ENCODE measurements at places on chromosomes 7 and 10.

DNA sequence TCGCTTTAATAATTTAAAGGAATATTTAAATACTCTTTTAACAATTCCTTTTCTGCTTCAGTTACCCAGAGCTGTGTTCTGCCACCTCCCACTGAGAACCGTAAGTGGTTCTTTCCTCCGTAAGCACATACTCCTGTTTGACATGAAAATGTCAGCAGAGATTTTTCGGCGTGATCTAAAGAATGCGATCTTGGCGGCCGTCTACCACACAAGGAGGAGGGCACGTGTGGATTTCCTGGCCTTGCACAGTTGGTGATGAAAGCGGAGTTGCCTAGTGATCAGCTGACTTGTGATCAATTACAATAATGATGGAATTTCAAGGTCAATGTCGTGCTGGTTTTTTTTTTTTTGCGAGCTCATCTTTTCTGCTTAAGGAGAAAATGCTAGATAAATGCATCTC, 35.6 kb upstream of the INSIG1 start:
- no peak for DNase-seq

- DNase-seq: no peak
Observed at GRCh38 chr7:130899638-130900401, 165.8 kb upstream of the KLF14 start.

DNA sequence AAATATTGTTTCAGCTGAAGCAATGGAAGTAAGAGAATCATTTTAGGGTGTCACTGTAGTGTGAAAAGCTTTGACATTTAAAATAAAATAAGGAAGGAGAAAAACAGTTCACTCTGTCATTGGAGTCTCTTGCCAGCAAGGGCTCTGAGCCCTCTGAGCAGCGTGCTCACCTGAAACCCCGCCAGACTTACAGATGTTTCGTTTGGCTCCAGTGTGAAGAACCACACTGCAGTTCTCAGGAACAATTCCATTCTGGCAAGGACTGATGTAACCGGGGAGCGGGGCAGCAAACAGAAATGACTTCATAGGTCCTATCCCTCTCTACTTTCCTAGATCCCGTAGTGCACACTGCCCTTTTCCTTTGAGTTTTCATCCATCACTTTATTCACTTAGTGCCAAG, 164.3 kb downstream of the CELF2 start:
- DNase-seq: no peak

GRCh38 chr7:34187798-34188307, 282.5 kb downstream of the BMPER start:
- DNase-seq: no peak

DNA sequence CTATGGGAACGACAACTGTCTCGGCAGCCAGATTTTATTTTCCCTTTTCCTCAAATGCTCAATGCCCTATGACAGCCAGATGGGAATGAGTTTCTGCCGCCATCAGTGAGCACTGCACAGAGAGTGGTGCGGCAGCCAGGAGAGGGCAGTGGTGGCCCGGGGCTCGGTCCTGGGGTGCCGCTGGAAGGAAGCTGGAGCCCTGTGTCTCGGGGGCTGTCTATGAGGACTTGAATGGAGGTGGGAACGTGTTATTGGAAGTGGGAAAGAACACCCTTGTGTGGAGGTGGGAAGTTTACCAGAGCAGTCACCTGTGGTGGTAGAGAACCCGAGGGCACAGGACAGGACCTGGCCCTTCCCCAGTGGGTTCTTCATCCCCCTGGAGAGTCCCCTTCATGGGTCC, 35.8 kb downstream of the JAKMIP3 start:
- DNase-seq: no peak

DNA sequence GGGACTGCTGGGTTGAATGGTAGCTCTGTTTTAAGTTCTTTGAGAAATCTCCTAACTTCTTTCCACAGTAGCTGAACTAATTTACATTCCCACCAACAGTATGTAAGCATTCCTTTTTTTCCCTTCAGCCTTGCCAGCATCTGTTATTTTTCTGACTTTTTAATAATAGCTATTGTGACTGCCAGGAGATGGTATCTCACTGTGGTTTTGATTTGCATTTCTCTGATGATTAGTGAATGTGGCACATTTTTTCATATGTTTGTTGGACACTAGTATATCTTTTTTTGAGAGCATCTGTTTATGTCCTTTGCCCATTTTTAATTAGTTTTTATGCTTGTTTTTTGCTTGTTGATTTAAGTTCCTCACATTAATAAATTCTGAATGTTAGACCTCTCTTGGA, 990.8 kb downstream of the GATA3 start:
- no peak for DNase-seq

DNA sequence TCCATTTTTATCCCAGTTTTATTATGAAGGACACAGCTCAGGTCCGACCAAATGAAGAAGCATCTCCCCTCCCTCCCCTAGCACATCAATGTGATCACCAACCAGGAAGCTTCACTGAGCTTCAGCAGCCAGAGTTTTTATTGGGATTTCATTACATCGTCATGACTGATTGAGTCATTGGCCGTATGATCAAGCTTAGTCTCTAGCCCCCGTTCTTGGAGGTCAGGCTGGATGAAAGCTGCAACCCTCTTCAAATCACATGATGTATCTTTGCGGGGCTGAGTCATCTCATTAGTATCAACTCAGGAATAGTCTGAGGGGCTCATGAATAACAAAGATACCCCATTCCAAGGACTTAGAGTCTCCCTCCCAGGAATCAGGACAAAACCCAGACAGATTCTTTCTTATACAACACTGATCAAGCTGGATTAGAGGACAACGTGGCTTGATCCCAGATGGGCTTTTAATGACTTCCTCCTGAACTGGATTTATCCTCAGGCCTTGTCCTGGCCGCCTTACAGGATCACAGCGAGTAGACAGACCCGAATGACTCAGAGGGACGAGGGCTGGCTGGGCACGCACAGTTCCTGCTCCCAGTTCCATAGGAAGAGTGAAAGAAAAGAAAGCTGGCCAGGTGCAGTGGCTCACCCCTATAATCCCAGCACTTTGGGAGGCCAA, 14.5 kb downstream of the LIMK1 start:
- DNase-seq: no peak

DNA sequence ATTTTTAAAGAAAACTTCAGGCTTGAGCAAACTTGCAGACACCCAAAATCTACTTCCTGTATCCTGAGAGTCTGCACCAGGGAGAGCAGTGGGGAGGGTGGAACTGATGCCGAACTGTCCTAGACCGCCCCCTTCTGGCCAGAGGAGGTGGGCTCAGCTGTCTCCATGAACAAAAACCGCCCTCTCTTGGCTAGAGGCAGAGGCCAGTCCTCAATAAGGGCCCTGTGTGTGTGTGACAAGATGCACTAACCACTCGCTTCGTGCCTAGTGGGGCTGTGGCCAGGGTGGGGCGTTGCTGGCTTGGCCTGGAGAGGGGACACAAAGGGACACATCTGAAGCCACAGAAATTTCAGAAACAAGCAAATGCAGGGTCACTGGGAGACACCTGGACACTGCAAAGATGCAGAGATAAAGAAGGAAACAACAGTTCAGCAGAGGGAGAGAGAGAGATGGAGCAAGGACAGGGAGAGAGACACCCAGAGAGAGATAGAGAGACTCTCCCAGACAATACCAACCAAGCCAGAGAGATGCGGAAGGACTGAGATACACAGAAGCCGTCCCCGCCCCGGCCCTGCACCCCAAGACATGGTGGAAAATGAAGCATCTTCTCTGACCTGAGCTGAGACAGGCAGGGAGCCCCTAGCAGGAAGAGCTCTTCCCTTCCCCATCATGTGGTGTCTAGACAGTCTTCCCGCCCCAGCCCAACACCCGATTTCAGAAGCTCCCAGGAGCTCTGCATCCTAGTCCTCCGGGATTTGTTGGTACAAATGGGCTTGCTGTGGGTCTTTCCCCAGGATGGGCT, 22.7 kb upstream of the FXYD4 start:
- DNase-seq: peak; percentile 80

GRCh38 chr7:36366005-36366717, 23.5 kb upstream of the ANLN start:
- DNase-seq: no peak

GRCh38 chr10:35194906-35195305, 68.3 kb downstream of the CREM start:
- DNase-seq: no peak

- no peak for DNase-seq
Observed at GRCh38 chr10:26809973-26810372, 50.8 kb downstream of the ABI1 start.

DNA sequence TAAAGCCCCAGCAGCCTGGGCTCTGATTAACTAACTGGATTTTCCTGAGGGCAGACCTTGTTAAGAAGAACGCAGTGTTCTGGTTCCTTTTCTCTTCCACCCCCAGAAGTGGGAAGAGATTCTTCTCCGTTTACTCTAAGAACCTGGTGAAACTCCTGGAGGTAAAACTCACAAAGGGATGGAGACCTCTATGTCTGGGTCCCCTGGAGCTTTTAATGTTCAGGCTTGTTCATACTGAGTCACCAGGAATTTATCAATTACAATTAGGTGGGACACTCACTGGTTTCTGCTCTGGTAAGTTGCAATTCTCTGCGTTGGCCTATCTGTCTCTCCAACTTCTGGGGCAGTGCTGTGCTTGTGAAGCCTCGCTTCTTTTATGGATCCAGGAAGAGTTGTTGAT, 73.3 kb upstream of the CACNB2 start:
- no peak for DNase-seq

GRCh38 chr10:105149371-105149891, 508.3 kb downstream of the SORCS3 start:
- DNase-seq: no peak

DNA sequence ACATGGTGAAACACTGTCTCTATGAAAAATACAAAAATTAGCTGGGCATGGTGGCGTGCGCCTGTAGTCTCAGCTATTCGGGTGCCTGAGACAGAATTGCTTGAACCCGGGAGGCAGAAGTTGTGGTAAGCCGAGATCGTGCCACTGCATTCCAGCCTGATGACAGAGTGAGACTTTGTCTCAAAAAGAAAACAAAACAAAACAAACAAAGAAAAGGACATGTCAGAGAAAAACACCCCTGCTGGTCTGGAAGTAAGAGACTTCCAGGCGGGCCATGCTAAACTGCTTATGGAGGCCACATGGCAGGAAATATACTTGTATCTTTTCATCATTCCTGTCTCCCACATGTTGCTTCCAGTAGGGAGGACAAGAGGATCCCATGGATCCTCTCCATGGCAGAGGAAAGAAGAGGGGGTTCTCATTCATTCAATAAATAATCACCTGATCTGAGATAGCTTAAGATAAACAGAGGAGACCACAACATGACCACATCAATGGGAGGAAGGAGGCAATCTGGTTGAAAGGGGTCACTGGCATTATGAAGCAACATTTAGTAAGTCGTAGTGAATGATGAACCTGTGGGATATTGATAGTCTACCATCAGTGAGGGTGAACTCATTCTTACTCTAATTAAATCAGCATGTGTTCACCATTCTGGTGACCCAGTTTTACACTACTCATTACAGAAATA, 60.5 kb upstream of the ZNF138 start:
- DNase-seq: no peak

- DNase-seq: no peak
Observed at GRCh38 chr10:130242513-130242912, 106.3 kb downstream of the GLRX3 start.

- no peak for DNase-seq
Observed at GRCh38 chr10:4527281-4527970, 298.6 kb upstream of the AKR1E2 start.

DNA sequence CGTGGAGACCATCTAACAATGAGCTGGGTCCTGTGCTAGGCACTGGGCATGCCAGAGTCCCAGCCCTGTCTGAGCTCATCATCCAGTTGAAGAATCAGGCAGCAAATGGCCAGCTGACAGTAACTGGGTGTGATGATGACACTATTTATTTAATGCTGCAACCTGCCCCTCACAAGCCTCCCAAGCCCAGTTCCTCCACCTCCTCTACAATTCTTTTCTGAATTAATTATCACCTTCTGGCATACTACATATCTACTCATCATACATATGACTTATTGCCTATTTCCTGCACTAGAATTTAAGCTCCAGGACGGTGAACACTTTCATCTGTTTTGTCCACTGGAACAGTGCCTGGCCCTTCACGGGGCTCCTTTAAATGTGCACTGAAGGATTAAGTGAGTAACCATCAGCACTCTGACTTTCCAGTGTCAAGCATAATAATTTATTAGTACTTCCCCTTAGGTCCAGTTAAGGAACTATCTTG, 96.7 kb upstream of the LAMB4 start:
- DNase-seq: no peak

- DNase-seq: no peak
Observed at GRCh38 chr7:136061433-136061832, 84.3 kb upstream of the MTPN start.

- DNase-seq: no peak
Observed at GRCh38 chr10:113503930-113504329, 48.9 kb upstream of the HABP2 start.

- DNase-seq: no peak
Observed at GRCh38 chr7:143419880-143420279, 11.2 kb upstream of the EPHA1 start.

DNA sequence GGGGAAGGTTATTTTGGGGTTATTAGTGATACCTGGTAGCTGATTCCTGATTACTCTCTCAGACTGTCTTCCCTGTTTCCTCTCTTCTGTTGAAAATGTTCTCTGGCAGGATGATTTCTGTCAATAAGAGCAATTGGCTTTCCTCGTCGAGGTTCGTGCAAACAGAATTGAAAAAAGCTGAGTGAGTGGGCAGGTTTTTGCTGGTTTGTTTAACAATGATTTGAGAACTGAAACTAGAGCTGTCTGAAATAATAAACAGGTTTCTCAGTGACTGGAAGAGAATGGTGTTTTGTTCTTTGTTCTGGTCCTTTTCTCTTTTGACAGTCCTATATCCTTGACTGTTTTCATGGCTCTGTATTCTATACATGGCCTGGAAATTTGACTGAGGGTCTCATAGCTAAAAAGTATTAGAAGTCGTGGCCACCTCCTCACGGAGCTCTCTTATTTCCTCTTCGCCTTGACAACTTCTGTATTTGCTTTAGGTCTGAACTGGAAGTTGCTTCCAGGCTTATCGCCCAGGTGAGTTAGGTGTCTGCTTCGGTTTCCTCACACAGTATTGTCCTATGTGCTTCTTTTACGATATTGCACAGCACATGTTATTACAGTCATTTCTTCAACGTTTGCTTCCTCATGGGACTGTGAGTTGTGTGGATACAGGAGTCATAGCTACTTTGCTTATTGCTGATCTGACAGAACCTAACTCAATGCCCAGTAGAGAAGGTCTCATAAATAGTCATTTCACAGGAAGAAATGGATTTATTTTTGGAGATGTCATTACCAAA, 403.6 kb downstream of the NRG3 start:
- DNase-seq: no peak

GRCh38 chr7:25759748-25760147, 392.2 kb upstream of the NFE2L3 start:
- no peak for DNase-seq

GRCh38 chr10:62618576-62619412, 185.7 kb upstream of the ADO start:
- DNase-seq: no peak

GRCh38 chr7:151727579-151728285, 149.2 kb downstream of the PRKAG2 start:
- no peak for DNase-seq

- no peak for DNase-seq
Observed at GRCh38 chr7:416761-417624, 102.7 kb downstream of the PDGFA start.
